ENCODE measurements at places on chromosomes 2 and 18.

GRCh38 chr2:200575957-200576356, 9.9 kb upstream of the AOX1 start:
- DNase-seq, result no peak

- no peak for DNase-seq
Measured at GRCh38 chr2:174992886-174993285, 12.3 kb downstream of the CHN1 start.

- DNase-seq, result no peak
Measured at GRCh38 chr2:207933396-207934065, 91.8 kb downstream of the PLEKHM3 start.

- DNase-seq, result no peak
Measured at GRCh38 chr18:59026831-59027410, 112.8 kb upstream of the SEC11C start.

DNA sequence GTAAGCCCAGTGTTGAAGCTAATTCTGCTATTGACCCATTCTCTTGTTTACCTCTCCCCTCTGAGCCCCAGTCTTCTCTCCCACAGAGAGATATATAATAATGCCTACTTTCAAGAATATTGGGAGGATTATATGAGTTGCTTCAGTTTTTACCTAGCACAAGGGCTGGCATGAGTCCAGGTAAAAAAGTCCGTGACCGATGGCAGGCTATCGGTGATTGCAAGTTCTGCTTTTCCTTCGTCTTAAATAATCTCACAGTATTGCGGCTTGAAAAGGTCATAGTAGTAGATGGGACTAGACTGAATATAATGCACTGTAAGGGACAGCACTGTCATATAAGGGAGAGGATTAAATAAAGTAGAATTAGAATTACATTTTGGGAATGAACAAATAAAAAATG, 77.6 kb downstream of the KIF5C start:
- no peak for DNase-seq

DNA sequence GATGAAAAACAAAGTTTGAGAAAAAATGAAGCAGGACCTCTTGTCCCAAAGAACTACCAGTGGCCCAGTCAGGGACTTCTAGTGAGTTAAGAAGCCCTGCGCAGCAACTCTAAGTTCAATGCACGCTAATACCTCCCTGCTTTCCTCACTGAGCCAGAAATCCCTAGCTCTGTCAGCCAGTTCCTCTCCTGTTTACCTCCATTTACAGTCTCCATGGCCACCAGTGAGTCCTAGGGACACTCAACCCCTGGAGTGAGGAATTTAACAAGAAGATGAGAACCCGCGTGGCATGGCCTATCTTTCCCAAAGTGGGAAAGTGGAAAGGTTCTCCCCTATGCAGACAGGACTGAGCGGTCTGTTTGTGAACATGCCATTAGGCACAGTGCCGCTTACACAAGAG, 31.0 kb downstream of the MRPL33 start:
- no peak for DNase-seq

- DNase-seq, result no peak
Measured at GRCh38 chr2:3620834-3621233, 25.9 kb downstream of the COLEC11 start.

DNA sequence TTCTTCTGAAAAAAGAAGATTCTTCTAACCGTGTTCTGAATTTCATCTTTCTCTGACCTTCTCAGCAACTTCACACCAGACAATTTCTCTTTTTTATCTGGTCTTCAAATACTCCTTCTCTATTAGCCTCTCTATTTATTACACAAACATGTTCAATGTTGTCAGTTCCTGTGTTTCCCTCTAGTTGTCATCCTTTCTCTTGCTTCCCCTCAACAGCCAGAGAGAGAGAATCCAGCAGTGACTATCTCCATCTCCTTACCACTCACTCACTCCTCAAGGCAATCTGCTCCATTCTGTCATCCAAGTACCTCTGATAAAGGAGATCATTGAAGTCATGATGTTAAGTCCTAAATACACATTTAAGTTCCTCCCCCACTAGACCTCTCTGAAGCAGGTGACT, 491.9 kb upstream of the CHAC2 start:
- no peak for DNase-seq

GRCh38 chr2:134362740-134363139, 108.9 kb downstream of the MGAT5 start:
- no peak for DNase-seq

DNA sequence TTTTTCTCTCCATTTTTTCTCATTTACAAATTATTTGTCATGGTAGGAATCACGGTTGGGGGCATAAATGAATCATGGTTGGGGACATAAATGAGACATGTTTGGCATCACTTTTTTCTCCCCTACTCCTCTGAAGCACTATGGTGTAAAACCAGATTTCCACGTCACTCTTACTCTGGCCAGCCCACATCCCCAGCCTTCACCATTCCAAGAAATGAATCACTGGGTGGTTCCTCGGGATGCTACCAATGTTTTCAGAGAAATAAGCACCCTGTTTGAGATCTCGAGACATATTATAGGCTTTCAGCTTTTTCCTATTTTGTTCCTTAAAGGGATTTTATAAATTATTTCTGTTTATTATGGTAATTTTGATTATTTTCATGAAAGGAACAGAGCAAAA, 155.0 kb upstream of the SLC8A1 start:
- DNase-seq, result no peak

- DNase-seq, result no peak
Measured at GRCh38 chr2:43824951-43825493, 13.6 kb downstream of the ABCG5 start.

DNA sequence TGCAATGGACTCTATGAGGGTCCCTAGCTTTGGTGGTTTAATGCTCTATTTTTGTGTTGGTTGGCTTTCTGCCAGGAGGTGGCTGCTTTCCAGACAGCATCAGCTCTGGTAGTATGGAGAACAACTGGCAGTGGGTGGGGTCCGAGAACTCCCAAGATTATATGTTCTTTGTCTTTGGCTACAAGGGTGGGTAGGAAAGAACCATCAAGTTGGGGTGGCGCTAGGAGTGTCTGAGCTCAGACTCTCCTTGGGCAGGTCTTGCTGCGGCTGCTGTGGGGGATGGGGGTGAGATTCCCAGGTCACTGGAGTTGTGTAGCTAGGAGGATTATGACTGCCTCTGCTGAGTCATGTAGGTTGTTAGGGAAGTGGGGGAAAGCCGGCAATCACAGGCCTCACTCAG, 976.1 kb upstream of the GYPC start:
- DNase-seq, result no peak

GRCh38 chr2:15191789-15192188, 369.3 kb downstream of the NBAS start:
- no peak for DNase-seq

DNA sequence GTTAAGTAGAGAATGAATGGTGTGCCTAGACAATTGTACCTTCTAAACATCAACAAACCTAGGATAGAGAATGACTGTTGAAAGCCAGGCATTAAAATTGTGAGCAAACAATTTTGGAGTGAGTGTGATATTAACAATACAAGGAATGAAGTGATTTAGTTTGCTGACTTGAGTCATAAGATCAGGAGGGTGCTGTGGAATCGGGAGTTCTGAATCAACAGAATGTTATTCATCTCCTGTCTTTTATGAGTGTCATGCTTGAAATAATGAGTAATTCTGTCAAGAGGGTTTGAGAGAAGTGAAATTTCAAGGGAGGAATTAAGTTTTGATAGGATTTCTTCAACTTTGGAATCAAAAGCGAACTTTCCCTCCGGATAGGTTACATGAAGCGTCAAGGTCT, 214.4 kb upstream of the DSEL start:
- DNase-seq, result no peak

- no peak for DNase-seq
Measured at GRCh38 chr18:63178971-63179370, 140.6 kb downstream of the BCL2 start.

DNA sequence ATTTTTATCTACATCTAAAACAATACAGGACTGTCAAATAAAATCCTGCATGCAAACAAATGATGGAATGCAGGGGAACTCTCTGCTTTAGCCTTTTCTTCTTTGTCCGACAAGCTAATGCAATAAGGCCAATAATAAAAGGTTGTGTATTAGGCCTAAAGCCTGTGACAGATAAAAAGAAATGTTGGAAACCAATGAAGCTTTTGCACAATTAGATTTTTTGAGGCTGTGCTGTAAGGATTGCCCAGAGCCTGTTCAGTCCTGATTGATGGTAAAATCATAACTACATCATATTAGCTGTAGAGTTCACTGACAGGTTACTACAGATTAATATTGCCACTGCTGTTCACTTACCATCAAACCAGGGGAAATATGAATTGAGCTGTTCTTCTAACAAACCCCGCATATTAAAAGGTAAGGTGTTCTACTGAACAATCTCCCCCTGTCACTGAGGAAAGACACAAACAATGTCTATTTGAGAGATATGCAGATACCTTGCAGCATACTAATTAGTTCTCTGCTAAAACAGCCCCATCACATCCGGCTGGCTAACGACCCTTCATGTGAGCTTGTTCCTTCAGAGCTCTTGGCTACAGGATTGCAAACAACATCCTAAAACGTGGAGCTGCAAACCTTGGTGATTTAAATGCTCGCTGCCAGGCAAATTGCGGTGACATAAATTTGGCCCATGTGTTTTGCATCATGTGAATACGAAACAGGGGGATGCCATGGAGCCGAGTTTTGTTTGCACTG, 305.4 kb downstream of the MTX2 start:
- no peak for DNase-seq

DNA sequence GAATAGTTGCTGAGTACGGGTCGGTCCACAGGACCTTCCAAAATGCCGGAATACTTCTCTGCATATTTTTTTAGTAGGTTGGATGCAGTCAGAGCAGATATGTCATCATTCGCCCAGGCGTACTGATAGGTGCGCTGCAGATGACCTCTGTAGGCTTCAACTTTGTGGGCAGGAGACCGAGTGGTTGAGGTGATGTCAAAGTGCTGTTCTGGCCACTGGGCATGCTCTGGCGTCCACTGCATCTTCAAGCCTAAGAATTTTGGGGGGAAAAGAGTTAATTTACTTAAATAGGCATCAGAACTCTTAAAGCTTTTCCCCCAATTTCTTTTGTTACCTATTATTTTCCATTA, 124.3 kb downstream of the FIGN start:
- DNase-seq, result no peak

All from CD8-positive, alpha-beta memory T cell (primary cell).